ENCODE measurements at places on chromosomes 12 and 14. TPM values are rescaled to one million over a fixed set of nuclear protein-coding genes. Genes with fewer than 3 reads are reported as not detected.
A peak's percentile ranks its signal among the peaks of the same experiment; 100 is the strongest.

DNA sequence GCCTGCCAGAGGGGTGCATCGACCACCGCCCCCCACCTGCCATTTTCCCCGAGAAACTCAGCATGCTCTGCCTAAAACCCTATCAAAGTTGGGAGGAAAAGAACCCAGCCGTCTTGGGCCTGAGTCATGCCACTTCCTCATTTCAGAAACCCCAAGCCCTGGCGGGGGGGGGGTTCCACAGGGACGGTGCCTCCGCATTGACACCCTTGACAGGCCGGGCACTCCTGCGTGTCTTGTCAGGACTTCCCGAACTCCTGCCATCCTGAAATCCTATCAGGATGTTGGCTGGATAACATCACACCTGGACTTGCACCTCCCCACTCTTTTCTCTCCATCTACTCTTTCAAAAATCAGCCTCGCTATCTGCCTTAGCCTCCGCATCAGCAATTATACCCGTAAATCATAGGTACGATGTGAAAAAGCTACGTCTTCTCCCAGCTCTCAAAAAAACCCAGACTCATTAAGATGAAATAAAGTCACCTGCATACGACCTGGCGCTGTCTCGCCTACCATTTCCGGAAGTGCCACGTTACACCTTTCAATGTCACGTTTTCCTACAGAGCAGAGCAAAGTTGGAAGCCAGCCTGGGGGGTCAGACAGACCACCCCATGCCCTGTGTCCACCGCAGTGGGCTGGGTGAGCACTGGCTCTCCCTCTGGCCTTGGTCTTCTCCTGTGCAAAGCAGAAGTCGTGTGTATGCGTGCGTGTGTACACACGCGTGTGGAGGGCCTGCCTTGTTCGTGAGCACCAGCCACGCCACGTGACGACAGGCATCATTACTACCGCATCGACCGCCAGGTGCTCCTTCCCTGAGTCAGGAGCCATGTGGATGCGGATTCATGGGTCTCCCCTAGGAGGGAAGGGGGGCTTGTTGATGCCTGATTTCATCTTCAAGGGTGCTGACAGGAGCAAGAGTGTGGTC lies 96.7 kb downstream of the RFLNA start:
- DNase-seq, result no peak

GRCh38 chr14:76848879-76849278 lies 22.7 kb downstream of the LRRC74A start:
- DNase-seq, result no peak

DNA sequence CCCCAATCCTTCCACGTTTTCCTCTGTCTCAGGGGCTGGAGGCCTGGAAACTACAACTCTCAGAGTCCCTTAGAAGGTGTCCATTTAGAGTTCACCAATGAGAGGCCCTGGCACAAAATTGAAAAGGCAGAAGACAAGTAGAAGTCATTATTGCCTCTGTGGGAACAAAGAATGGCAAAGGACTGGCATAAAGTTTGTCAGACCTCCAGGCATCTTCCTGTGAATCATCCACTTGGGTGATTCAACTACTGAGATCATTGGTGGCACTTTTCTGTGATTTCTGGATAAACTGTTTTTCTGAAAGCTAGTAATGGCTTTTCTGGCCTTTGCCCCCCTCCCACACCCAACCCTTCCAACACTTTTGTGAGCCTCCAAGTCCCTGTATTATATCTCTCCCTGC lies 42.6 kb upstream of the C12orf42 start:
- DNase-seq, result no peak

DNA sequence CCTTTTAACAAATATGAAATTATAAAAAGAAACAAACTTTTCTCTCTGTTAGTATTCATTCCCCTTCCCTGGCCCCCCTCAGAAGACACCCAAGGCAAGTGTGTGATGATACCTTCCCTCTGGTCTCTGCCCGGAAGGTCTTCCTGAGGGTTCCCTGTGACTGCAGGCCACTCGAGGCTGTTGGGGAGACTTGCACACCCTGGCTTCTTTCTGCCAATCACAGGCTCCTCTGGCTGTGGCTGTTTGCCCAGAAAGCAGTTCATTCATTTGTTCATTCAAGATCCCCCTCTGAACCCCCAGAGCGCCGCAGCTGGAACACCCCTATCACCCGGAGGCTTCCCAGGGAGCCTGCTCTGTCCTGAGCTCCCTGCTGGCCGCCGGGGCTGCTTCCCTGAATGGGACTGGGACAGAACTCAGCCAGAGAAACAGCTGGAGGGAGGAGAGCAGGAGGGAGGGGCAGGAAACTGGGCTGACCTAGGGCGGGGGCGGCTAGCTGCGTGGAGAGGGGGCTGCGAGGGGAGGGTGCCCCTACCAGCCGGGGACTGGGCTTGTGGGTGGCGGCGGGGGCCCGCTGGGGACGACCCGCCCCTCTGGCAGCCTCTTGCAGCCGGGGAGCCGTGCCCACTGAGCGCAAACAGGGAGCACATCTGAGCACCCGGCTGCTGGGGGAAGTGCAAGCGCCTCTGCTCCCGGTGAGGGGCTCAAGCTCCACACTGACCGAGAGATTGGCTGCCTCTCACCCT lies at the start of gene CMKLR1:
TSS of gene CMKLR1 (minus strand) at position 397 of the 743 bp plus-strand sequence. CDS start 45,720 bp downstream, outside the sequence.
- no peak for DNase-seq

GRCh38 chr12:22008196-22008595 lies 37.8 kb upstream of the CMAS start:
- DNase-seq, result no peak

DNA sequence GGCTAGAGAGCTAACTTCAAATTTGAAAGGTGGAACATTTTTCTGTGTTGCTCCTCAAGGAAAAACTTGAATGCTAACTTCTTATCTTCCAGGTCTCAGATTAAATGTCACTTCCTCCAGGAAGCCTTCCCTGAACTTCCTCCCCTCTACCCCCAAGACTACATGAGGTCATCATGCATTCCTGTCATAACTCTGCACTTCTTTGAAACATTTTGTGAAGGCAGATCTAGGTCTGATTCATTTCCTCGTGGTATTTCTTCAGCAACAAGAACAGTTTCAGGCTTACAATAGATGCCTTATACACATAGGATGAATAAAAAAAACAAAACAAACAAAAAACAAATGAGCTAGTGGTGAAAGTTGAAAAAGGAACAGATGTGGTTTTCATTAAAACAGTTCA lies 97.1 kb upstream of the SRRM4 start:
- DNase-seq, result no peak

GRCh38 chr12:91422811-91423692 lies 240.4 kb upstream of the DCN start:
- peak; percentile 74 for DNase-seq

DNA sequence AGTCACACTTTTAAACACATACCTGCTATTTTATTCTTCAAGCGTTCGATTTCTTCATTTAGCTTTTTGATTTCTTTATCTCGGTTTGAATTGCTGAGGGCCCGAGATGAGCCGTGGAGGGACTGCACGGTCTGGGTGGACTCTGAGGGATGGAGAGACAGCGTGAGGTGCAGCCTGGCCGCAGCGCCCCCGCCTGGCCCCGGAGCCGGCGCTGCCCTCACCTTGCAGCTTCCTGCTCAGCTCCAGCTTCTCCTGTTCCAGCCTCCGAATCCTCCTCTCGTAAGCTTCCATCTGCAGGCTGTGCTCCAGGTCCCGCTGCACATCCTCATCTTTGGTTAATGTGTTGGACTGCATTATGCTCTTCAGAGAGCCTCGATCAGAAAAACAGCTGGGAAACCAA lies 53.2 kb downstream of the AMN start:
- no peak for DNase-seq

- DNase-seq, result no peak
These were observed 6.4 kb downstream of the PDE1B start for GRCh38 chr12:54555670-54556257.

GRCh38 chr12:23236066-23236780 lies 611.3 kb downstream of the ETNK1 start:
- DNase-seq, result no peak

GRCh38 chr14:51996148-51996746 lies 6.9 kb downstream of the RTRAF start:
- DNase-seq, result no peak

DNA sequence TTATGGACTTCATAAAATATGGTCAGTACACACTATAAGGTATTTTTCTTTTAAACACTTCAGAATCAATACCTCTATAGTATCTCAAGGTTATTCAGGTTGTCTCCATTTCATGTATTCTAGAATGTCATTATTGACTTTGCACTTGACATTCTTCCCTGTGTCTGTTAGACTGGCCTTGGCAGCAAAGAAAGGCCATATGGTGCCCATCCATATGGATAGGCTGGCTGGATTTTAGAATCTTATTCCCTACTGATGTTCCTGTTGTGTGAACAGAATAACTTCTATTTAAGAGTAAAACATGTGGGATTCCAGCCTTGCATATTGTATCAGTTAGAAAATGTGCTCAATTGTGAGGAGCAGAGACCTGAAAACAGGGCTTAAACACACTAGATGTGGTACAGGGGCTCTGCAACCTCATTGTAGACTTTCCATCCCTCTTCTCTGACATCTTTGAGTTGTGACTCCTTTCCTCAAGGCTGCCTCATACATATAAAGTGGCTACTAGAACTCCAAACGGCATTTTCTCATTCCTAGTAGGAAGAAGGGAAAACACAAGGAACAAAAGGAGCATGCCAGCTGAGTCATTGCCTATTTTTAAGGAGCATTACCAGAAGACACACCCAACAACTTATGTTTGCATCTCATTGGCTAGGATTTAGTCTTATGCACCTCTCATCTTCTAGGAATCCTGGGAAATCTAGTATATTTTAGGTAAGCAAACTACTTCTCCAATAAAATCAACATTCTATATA lies 221.2 kb upstream of the TMPO start:
- DNase-seq, result no peak

GRCh38 chr12:32455607-32456071 lies 56.3 kb downstream of the FGD4 start:
- peak; percentile 60 for DNase-seq

DNA sequence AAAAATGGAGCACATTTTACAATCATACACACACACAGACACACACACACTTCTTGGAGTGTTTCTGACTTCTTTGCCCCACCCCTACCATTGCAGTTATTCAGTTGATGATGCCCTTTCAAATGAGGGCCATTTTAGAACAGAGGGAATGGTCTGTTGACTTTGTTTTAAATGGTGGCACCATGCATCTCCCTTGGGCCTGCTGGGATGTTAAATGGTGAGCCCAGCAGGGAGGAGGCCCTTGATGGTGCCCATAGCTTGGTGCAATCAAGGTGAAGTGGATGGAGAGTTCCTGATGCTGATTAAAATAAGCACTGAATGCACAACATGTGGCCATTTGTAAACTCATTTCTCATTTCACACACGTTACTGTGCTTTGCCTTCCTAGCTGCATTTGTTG lies 13.3 kb downstream of the C12orf75 start:
- no peak for DNase-seq

DNA sequence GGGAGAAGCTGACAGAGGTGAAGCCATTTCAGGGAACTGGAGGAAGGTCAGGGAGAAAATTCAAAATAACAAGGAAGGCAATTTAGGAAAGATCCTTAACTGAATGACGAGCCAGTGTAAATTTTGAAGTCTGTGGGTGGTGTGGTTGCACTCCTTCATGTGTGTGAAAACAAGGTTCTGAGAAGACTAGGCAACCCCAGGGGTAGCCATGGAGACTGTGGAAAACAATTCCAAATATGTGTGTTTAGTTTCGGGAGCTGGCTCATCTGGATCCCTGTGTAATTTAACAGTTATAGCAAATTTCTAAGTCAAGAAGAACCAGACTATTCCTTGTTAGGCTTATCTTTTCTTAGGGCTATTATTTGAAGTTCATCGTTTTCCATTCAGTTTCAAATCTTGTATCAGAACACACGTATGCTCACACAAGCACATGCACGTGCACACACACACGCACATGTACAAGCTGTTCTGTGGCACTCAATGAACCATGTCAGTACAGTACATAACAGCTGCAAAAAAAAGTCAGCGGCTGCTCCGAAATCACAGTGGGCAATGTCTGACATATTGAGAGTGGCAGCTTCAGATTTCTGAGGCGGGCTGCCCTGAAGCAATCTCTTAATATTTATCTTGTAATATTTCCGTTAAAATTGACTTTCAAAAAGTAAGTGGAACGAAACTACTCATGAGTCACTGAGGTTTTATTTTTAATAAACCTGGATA lies 411.2 kb downstream of the AEBP2 start:
- DNase-seq, result no peak

DNA sequence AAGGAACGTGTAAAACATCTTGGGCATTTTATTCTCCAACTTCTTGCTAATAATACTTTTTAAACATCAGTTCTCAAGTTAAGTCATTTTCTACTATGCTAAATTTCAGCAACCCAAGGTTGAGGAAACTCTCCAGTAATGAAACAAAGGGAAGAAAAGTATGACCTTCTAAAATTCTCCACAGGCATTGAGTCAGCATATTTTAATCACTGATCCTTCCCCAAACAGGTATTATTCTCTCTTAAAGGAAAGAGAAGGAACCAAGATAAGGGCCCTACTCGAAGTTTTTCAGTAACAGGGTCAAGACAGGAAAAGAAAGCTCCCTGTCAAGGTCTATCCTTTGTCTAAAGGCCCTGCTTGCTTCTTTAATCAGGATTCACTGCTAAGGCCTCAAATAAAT lies 3.0 kb downstream of the KICS2 start:
- no peak for DNase-seq

DNA sequence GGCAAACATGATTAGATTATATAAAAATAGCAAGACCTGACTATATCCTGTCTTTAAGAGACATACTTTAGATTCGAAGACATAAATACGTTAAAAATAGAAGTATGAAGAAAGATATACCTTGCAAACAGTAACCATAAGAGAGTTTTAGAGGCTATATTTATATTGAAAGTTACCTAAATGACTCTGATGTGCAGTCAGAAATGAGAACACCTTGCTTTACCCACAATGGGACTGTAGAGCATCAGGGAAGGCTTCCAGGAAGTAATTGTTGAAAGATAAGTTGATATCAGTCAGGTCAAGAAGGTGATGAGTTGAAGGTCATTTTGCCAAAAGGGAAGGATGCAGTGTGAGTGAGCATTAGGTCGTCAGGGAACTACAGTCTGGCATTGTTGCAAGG lies 110.2 kb downstream of the NEDD1 start:
- DNase-seq, result no peak

DNA sequence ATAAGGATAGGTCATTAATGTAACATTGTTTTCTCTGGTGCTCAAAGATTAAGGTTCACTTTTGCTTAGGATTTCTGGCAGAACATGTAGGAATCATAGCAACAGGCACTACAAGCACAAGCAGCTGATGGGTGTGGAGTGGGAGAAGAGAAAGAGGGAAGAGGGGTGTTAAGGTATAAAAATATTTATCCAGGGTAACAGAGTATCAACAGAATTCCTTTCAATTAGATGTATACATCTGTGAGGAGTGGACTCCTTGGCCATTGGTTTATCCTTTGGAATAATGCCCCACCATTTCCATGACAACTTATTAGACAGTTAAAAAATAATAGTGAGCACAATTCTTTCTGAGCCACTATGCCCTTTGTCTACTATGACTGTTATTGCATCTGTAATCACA lies 388.3 kb upstream of the DDHD1 start:
- DNase-seq, result no peak

The SLC5A8 gene
- not detected for total RNA-seq

The LRIG3 gene
- total RNA-seq, result 0.58 TPM

The OTX2 gene
- total RNA-seq, result 128 TPM

The BDKRB1 gene
- total RNA-seq, result not detected

The KRT3 gene
- total RNA-seq, result not detected

The DRAM1 gene
- total RNA-seq, result 7.9 TPM

The WIF1 gene
- 29.6 TPM for total RNA-seq

The BMP4 gene
- total RNA-seq, result 461 TPM

The DNAJC22 gene
- total RNA-seq, result 3.2 TPM
